ENCODE measurements at places on chromosomes 7 and 10.
A peak's percentile ranks its signal among the peaks of the same experiment; 100 is the strongest.

- DNase-seq = peak; percentile 36
Measured at GRCh38 chr7:106071356-106071998, 40.6 kb downstream of the SYPL1 start.

GRCh38 chr10:13526948-13527863, 1.6 kb downstream of the BEND7 start:
- DNase-seq = no peak

DNA sequence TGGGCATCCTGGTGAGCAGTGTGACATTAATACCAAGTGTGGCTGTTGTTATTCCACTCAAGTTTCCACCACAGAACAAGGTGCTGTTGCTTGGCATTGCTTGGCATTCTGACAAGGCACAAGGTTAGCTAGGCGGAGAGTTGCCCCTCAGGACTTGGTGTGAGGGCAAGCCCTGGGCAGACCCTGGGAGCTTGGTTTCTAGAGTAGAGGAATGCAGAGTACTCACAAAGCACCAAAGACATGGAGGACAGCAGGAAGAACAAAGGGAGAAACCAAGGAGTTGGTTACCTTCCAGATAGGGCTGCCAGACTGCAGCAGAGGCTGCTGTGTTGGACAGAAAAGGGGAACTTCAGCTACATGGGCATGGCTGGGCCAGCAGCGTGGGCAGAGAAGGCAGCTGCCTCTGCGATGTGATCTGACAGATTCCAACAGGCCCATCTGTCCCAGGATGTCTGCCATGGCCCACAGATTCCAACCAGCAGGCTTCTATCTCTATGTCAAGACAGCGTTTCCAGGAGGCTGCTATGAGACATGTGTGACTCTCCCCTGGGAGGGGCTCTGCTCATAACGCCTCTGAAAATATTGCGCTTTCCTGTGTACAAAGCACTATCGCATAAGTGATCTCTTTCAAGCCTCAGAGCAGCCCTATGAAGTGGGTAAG, 1.8 kb downstream of the GOLGA7B start:
- peak; percentile 37 for DNase-seq

GRCh38 chr10:85927952-85928665, 438.5 kb downstream of the GRID1 start:
- DNase-seq = no peak

- DNase-seq = no peak
Measured at GRCh38 chr10:115093286-115093775, at the start of gene ATRNL1. ATRNL1 (plus strand) TSS chr10:115093365; CDS start chr10:115093751, 386 bp downstream.

All from stimulated activated CD4-positive, alpha-beta T cell treated with anti-CD3 and anti-CD28 coated beads, Interleukin-4, amount 100 ng/mL, for 24 hours (primary cell).